ENCODE measurements at places on chromosomes 12 and 14. TPM values are rescaled to one million over a fixed set of nuclear protein-coding genes. Genes with fewer than 3 reads are reported as not detected.

- DNase-seq = no peak
Observed at GRCh38 chr14:86787717-86788116, 1205.3 kb downstream of the GALC start.

DNA sequence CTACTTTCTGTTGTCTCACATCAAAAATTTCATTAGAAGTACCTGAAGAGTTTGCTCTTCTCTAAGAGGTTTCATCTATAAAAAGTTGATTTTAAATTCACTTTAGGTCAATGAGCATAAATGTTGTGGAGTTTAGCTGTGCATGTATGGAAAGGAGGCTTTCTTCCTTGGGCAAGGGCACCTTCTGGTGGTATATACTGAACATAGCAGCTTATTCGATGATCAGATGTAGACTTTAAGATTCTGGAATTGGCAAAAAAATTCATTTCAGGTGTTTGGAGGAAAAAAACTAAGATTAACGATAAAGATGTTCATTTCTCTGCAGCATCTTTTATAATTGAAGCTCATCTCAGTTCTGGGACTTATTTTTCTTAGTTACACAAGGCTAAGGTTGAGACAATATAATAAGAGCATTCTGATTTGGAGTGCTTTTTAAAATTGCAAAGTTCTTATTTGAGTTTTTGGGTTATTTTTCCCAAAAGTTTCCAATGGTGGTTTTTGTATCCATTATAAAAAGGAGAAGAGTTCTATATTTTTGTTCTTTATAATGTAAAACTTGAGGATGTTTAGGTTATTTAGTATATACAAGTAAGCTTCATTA, 46.8 kb downstream of the TMEM117 start:
- no peak for DNase-seq

Gene ADGRD1
- polyA plus RNA-seq = 12.2 TPM

DNA sequence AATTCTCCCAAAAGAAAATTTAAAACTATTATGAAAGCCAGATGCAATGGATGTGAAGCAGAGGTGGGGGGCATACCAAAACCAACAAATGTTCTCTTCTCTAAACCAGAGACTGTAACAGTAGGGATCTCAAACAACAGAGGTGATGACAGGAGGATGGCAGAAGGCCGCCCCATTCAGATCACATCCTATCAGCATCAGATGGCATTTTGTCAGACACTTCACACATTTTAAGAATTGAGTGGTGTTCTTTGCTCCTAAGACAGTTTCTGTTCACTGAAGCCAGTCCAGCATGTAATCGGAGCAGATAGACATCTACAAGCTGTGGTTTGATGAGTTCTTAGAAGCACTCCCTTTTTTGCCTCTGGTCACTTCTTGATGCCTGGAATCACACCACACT, 59.6 kb upstream of the SRRM4 start:
- DNase-seq = no peak

Gene POTEG
- not detected for polyA plus RNA-seq

GRCh38 chr14:55874785-55875184, 243.4 kb upstream of the PELI2 start:
- no peak for DNase-seq

- no peak for DNase-seq
Observed at GRCh38 chr14:85214471-85214870, 315.5 kb upstream of the FLRT2 start.

GRCh38 chr12:47822401-47822800, 2.7 kb upstream of the HDAC7 start:
- no peak for DNase-seq

GRCh38 chr12:85279449-85280164, 413 bp upstream of the ALX1 start:
- DNase-seq = no peak

Gene CCDC177
- polyA plus RNA-seq = 0.04 TPM

Gene RD3L
- polyA plus RNA-seq = not detected

- DNase-seq = no peak
Observed at GRCh38 chr14:54572316-54572715, 5.4 kb downstream of the SAMD4A start.

Gene LUM
- polyA plus RNA-seq = 343 TPM

Gene CCDC38
- 0.22 TPM for polyA plus RNA-seq

DNA sequence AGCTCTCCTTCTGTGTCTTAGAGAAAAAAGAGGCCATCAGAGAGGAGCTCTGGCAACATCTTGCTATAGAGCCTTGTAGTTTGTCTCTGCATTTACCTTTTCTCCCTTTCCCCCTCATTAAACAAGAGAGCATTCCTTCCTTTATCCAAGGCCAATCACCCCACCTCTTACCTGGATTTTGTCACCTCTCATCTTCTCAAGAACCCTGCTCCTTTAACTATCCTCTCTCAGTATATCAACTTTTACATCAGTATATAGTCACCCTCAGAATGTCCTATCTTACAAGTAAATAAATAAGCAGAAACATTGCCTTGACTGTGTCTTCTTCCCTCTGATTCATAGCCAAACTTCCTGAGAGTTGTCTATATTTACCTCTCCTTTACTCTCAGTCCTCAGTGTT, 105.0 kb upstream of the SLC38A2 start:
- DNase-seq = no peak

DNA sequence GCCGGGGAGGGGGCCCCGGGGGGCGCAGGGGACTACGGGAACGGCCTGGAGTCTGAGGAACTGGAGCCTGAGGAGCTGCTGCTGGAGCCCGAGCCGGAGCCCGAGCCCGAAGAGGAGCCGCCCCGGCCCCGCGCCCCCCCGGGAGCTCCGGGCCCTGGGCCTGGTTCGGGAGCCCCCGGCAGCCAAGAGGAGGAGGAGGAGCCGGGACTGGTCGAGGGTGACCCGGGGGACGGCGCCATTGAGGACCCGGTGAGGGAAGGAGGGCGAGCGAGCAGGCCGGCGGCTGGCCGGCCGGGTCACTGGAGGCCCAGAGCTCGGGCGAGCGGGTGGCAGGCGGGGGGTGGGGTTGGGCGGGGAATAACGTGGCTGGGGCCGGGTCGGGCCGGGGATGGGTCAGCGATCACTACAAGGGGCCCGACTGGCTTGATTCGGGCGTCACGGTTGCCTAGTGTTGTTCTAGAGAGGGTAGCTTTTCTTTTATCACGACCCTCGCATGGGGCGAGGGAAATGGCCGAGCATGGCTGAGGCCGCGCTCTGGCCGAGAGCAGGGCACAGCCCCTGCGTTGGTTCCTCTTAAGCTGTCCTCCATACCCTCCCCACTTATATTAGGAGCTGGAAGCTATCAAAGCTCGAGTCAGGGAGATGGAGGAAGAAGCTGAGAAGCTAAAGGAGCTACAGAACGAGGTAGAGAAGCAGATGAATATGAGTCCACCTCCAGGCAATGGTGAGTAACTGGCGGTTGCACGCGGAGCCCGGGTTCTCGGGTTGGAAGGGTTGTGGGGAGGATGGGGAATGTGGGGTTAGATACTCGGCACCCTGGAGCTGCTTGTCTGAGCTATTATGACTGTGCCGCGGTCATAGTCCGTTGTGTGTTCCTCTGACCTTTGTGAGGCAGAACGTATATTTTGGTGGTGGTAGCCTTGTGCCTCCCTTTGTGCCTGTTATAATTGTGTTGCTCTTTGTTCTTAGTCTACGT, 603 bp downstream of the PABPN1 start:
- no peak for DNase-seq

DNA sequence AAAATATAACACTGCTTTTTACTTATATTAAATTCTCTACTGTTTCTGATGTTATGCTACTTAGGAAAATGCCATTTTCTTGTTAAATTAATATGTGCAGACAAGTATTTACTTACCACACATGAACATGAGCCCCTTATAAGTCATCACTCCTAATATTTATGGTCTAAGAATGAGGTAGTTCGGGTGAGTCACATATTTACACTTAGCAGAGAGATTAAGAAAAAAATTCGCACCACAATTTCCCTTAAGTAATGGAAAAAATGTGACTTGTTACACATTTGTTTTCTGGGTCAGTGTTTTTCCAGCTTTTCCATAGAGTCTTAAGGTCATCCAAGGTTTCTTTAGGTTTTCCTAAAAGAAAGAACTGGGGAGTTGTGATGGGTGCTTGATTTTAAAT, 68.3 kb downstream of the RERG start:
- DNase-seq = no peak

Gene DRAM1
- polyA plus RNA-seq = 19.0 TPM

GRCh38 chr14:24171422-24172260, at the start of gene REC8:
REC8 (plus strand) TSS chr14:24172080; CDS start chr14:24172553, 473 bp downstream.
- peak; percentile 66 for DNase-seq

- no peak for DNase-seq
Observed at GRCh38 chr12:114406984-114407841, 1.3 kb upstream of the TBX5 start.

Gene MAP1LC3B2
- 2.1 TPM for polyA plus RNA-seq

- no peak for DNase-seq
Observed at GRCh38 chr14:54440476-54440872, 700 bp downstream of the CNIH1 start.

- DNase-seq = no peak
Observed at GRCh38 chr12:38875586-38876228, 29.7 kb downstream of the CPNE8 start.

Gene KRT6A
- not detected for polyA plus RNA-seq

GRCh38 chr14:61671082-61671481, 24.2 kb upstream of the HIF1A start:
- no peak for DNase-seq

GRCh38 chr14:66330916-66331315, 155.3 kb upstream of the CCDC196 start:
- no peak for DNase-seq

DNA sequence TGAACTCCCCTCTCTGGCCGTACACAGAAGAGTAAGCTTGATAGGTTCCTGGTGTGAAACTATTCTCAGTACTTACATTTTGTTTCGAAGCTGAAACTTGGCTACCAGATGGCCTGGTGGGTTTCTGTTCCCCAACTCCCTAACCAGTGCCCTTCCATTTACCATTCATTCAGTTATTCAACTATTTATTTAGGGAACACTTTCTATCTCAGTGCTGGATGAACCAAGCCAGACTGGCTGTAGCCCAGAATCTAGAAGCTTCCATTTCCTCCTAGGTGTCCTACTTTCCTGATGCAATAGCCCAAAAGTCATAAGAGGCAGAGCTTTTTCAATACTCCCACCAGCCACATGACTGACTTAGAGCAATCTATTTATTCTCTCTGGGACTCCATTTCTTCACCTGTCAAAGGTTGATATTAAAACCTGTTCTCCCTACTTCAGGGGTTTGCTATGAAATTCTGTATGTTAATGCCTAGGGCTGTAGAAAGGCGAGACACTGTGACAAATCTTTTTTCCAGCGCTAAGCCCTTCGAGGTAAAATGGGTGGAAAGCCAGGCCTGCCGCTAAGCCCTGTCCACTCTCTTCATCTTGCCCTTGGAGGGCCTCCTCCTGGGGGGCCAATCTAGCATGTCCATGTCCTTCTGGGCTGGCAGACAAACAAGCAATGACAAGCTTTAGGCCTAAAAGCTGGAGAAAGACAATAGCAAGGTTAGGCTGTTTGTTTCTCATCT, 8.1 kb upstream of the IRF2BPL start:
- DNase-seq = no peak

DNA sequence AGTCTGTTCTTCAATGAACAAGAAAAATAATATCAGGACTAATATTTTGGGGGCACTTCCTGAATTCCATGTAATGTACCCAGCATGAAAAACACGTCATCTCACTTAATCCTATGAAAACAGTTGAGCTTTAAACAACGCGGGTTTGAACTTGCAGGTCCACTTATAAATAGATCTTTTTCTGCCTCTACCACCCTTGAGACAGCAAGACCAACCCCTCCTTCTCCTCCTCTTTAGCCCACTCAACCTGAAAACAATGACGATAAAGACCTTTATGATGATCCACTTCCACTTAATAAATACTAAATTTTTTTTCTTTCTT, 203.9 kb upstream of the KRR1 start:
- no peak for DNase-seq

DNA sequence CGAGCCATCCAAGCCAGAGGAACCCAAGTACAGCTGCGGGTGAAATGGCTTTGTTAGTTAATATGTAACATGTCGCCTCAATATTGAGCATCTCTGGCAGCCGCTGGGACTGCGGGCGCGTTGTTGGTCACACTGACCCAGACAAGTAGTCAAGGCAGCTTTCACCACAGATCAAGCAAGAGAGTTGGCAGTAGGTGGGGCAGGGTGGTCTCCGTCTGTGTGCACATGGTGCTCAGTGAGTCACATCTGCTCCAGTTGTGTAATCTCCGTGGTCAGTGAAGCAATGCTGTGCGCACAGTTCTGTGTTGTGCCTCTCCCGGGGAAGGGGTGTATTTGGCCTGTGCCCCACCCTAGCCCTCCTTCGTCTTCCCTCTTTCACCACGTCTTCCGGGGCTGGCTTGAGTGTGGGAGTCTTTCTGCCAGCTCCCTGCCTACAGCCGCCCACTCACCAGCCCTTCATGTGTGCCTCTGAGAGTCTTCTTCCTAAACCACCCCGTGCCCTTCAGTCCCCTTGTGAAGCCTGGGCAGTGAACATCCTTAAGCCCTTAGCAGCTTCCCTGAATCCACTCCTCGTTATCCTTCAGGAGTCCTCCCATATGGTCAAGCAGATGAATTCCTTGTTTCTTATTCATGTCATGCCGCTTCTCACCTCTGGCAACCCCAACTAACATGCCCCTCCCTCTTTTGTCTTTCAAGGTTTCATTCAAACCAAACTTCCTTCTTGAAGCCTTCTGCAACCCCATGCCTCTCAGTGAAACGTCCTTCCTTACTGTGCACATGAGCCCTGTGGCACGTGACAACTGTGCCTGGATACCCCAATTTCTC, 242.1 kb downstream of the CACNA1C start:
- DNase-seq = no peak

- no peak for DNase-seq
Observed at GRCh38 chr12:123879101-123879500, 93.5 kb downstream of the CCDC92 start.

DNA sequence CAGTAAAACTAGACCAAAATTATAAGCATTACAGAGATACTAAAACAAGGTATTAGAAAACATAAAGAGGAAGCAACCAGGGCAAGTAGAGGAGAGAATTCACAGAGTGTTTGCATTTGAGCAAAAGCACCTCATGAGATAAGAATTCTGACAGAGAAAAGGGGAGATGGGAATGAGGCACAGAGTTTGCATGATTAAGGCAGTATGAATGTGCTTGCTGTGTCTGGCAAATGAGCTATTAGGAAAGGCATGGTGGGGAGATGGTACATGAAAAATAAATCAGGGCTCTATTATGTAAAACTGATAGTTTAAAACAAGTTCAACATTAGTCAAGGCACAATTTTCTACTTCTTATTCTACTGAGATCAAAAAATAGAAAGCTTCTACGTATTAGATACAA, 23.1 kb downstream of the GARIN6 start:
- DNase-seq = no peak

Gene TRIM9
- 0.40 TPM for polyA plus RNA-seq

Gene HOXC4
- 7.9 TPM for polyA plus RNA-seq

Measured in ovary (tissue), 10 donors.